ENCODE measurements at places on chromosomes 3 and 15.

- peak; percentile 24 for DNase-seq
Observed at GRCh38 chr3:56303487-56303886, 164.8 kb downstream of the ERC2 start.

GRCh38 chr15:89433686-89434085 is 62.7 kb downstream of the RHCG start:
- DNase-seq, result no peak

DNA sequence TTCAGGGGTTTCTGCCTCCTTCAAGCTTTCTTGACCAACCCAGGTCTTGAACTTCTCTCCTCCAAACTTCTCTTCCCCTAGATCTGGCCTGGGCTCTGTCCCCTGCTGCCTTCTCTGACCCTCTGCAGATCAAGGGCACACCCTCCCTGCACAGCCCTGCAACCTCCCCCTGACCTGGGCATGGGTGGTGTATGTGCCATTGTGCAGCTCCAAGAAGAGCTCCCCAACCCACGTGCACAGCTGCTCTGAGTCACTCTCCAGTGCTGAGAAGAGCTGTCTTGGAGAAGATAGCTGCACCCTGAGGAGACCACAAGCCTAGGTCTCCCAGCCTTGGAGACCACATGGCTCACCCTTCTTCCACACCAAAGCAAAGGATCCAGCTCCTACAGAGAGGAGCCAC is 8.0 kb downstream of the MAN2C1 start:
- DNase-seq, result no peak

DNA sequence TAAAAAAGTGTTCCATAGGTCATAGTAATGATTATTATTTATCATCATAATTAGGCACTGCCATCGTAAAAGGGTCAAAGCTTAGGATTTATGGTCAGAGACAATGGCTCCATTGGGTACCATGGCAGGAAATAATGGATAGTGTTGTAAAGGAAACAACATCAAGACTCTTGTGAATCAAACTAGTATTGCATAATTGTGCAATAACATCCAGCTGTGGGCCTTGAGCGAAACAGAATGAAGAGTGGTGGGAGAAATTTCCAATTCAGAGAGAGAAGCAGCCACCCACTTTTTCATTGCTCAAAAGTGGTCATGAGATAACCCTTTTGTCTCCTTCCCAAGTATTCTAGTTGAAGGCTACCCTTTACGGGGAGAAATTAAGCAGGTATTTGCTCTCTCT is 61.7 kb downstream of the ALDH1A2 start:
- DNase-seq, result no peak

DNA sequence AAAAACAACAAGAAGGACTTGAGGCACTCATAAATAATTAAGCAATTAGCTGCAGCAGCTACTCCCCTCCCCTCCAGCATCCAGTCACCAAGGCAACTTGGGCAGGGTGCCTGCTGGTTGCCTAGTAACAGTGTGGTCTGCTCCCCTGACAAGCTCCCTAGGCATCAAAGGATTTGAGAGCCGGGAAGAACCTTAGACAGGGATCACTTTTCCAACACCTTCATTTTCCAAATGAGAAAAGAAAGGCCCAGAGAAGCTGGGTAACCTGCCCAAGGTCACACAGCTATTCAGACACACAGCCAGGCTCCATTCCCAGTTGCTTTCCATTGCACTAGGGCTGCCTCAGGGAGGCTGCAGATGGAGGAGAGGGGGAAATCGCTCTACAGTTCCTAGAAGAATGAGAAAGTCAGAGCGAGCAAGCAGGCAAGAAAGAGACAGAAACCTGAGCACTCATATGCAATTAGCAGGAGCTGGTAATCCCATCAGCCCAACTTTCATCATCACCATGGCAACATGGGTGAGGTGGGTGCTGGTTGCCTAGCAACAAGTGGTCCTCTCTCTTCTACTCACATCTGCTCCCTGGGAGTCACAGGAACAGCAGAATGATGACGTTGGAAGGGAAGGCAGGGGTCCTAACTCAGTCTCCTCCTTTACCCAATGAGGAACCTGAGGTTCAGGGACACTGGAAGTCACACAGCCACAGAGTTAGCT is 3.6 kb upstream of the EIF4E3 start:
- no peak for DNase-seq

DNA sequence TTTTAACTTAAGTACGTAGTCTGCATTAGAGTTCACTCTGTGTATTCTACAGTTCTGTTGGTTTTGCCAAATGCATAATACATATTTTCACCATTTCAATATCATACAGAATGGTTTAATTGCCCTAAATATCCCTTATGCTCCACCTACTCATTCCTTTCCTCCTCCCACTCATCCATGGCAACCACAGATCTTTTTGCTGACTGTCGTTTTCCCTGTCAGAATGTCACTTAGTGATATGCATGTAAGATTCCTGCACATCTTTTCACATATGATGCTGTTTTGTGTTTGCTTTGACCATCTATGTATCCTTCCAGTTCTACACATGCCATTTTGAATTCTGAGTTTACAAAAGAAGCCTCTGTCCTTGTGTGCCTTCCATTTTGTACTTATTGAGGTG is 36.7 kb downstream of the EPHA3 start:
- no peak for DNase-seq

DNA sequence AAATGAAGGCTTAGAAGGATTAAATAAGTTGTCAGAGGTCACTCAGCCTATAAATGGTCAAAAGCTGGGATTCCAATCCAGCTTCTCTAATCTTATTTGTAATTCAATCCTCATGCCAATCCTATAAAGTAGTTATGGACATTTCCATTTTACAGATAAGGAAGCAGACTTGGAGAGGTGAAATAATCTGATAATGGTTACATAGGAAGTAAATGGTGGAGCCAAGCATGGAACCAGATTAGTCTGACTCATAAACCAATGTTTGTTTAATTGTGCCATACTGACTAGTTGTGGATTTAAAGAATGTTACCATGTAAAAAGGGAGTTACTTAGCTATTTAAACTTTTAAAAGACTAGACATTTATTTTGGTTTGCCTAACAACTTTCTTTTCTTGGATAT is 59.7 kb downstream of the KCNAB1 start:
- no peak for DNase-seq

- DNase-seq, result no peak
Observed at GRCh38 chr15:27250223-27250622, 279.2 kb downstream of the GABRG3 start.

- no peak for DNase-seq
Observed at GRCh38 chr15:56984681-56985481, 66.4 kb downstream of the TCF12 start.
